Stimulated activated CD4-positive, alpha-beta T cell treated with anti-CD3 and anti-CD28 coated beads, TNF-alpha, amount 100 ng/mL, for 4 hours (primary cell): ENCODE measurements at places on chromosomes 13 and 19.

DNA sequence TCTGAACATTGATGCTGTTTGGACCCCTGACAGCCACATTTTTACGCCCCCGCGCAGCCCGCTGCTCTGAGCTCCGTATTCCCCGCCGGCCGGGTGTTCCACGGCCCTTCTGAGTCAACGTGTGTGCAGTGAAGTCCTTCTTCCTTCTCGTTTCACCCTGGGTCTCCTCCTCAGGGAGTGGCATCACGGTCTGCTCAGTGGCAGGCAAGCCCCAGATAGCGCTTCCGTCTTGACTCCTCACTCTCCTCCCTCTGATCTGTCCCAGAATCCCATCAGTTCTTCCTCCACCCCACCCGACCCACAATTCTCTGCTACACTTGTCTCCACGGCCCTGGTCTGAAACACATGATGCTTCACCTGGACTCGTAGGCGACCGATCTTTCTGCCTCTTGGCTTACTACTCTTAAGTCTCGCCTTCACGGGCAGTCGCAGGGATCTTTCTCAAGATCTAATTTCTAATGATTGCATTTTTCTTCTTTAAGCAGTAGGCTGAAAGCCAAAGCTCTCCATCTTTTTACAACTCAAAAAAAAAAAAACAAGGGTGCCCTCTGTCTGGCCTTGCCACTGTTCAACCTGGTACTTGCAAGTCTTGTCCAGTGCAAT is 33.9 kb downstream of the CCNE1 start:
- DNase-seq, result no peak

DNA sequence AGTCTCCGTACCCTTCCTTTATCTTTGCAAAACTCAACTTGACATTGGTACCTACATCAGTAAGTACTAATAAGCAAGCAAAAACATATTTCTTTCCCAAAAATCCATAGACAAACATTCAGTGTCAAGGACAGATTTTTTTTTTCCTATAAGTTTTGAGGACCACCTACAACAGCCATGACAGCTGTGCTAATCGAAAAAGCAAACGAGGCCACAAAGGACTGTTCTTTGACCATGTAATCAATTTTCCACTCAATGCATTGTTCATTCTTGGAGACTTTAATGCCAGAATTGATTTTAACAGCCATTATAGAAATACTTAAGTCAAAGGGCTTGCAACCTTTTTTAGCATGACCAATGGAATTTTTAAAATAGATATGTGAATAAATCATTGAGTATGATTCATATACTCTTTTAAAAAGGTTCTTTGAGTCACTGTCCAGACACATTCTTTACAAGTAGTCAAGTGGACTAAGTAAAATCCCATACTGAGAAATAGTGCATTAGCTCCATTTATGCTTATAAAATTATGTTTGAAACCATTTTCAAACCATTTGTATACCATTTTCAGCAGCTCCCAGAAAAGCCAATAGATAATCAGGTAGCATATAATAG is 323.9 kb downstream of the MZT1 start:
- DNase-seq, result no peak

- DNase-seq, result no peak
These were observed 8.3 kb upstream of the CDC42EP5 start for GRCh38 chr19:54481326-54481930.

- no peak for DNase-seq
These were observed 60.0 kb downstream of the TEX29 start for GRCh38 chr13:111380431-111380830.

GRCh38 chr13:79341202-79341601 is 64.9 kb downstream of the RBM26 start:
- no peak for DNase-seq

DNA sequence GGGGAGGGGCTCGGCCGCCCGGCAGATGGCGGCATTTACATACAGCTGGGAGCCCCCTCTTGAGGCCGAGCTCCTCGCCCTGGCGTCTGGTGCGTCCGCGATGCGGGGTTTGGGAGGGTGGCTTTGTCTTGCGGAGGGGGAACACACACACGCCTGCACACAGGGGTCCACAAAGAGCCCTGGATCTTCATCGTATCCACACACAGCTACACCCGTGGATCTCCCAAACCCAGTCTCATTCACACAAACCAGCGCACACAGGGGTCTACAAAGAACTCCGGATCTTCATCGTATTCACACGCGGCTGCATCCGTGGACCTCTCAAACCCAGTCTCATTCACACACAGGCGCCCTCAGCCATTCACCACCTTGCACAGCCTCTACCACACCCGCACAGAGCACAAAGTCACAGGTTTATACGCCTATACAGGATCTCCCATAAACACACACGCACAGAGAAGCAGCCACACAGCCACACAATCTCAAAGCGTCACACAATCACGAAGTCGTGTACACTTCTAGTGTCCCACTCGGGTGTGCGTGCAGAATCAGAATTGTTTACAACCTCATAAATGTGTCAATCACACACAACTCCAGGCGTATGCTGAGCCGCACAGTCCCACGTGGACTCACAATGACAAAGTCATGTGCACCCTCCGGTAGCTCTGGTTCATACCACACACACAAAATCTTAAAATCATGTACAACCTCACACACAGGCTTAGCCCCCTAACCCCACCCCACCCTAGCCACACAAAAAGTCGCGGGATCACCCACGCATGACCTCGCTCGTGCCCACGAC is 550 bp upstream of the DLL3 start:
- DNase-seq, result no peak

- DNase-seq, result no peak
These were observed 2.3 kb downstream of the PRAM1 start for GRCh38 chr19:8500158-8500557.
